Activated CD4-positive, alpha-beta memory T cell treated with anti-CD3 and anti-CD28 coated beads, Interleukin-2, amount 10 ng/mL, durations not matched to agents 7 days and 5 days (primary cell): ENCODE measurements at places on chromosomes 7 and 10.

GRCh38 chr7:28180364-28181147 is at the start of gene JAZF1:
TSS of gene JAZF1 (minus strand) at chr7:28180795.
- DNase-seq, result peak; percentile 39

- no peak for DNase-seq
Measured at GRCh38 chr10:120019568-120019967, 127.0 kb downstream of the SEC23IP start.

DNA sequence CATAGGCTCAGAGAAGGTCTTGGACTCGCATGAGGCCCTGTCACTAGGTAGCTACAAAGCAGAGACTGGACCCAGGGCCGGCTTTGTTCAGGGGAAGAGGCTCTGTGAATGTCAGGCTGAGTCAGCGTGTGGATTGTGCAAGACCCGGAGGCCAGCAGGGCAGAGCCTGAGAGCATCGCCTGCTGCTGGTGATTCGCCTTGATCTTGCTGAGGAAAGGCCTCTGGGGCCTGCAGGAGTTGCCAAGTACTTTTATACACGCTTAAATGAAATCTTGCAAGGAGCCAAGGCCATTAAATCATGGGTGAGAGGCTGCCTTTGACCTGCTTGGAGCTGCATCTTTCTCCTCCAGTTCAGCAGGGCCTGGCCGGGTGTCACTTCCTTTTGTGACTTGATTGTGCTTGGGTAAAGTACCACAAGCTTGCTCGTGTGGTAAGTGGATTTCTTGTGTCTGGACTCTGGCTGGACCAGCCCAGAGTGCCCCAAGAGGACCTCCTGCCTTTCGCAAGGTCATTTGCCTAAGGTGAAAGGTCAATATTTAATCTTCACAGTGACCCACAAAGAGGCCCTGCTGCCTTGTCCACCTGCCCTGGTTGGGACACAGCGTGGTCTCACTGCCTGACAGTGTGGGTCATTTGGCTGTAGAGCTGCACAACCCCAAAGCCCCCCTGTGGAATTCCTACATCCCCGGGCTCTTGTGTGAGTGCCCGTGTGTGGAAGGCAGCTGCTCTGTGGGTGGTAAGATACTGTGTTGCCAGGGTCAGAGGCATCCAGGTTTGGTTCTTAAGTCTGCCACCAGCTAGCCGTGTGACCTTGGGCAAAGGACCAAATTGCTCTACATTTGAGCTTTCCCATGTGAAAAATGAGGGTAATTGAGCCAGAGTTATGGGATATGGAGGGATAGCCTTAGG is 38.6 kb upstream of the SH2D4B start:
- peak; percentile 70 for DNase-seq

DNA sequence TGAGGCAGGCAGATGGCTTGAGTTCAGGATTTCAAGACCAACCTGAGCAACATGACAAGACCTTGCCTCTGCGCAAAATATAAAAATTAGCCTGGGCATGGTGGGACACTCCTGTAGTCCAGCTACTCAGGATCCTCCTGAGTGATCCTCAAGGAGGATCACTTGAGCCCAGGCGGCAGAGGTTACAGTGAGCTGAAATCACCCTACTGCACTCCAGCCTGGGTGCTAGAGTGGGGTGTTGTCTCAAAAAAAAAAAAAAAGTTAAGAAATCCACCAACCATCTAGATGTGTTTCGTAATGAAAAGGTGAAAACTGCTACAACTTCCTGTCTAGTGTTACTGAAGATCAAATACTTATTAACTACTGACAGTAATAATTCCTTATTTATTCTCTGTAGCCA is 8.1 kb downstream of the GLCCI1 start:
- DNase-seq, result no peak

GRCh38 chr10:14403359-14403758 is 72.6 kb upstream of the FRMD4A start:
- DNase-seq, result no peak

DNA sequence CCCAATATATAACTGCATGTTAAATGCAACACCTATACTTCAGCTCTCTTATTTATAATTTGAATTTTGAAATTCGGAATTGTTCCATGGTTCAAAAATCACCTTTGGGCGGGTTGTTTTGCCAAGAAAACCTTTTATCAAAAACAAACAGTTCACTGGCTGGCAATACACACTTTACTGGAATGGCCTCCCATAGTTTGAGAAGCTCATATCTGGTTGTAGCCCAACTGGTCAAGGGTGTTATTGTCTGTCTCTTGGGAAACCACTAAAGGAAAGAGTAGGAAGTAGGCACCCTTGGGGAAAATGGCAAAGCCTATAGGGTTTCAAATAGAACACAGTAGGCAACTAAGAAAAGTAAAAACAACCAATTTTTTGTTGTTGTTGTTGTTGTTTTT is 117.9 kb downstream of the HIPK2 start:
- no peak for DNase-seq
